Kidney capillary endothelial cell (primary cell): ENCODE measurements at places on chromosomes 12 and 14.

- DNase-seq: peak; percentile 65
Observed at GRCh38 chr12:1912580-1913376, 5.7 kb downstream of the CACNA2D4 start.

DNA sequence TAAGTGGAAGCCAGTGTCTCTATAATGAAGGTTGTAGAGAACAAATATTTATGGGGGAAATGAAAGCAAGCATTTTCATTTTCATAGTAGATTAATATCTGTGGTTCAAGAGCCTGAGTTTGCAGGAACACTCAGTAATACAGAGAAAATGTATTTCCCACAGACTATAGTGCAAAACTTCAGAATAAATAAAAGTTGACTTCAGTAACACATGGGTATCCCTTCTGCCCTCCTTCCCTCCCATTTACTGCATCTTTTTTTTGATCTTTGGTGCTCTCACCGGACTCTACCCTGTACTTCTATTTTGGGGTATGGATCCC, 75.3 kb upstream of the AMN1 start:
- DNase-seq: no peak

DNA sequence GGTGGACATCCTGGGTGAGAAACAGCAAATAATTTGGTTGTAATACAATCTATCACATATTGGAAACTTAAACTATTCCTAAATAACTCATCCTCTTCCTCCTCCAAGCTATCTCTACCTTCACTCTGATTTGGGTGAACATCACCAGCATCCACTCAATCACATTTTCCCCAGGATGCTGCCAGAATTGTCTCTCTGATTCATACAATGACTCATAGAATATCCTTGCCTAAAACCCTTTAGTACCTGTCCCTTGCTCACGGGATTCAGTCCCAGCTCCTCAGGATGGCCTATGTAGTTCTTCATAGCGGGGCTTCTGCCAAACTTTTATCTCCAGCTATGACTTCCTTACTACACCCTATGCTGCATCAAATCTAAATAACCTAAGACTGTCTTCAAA, 146.8 kb downstream of the EMP1 start:
- no peak for DNase-seq

DNA sequence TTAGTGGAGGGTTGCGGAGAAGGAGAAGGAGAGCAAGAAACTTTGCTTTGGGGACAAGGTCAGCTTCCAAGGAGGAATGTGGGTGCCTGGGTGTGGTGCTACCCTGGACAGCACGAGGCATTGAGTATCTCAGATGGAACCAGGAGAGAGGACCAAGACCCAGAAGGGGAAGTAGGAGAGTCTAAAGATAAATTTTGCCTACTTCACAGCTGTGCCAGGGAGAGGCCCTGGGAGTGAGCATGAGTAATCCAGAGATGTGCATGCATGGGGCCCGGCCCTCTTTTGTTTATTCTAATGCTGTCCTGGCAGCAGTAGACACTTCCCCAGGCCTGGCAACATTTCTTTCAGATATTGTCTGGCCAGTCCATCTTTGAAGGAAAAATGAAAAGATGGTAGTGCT, 49.5 kb upstream of the GNPNAT1 start:
- no peak for DNase-seq

- no peak for DNase-seq
Observed at GRCh38 chr12:93818488-93819049, 141.4 kb downstream of the CRADD start.

DNA sequence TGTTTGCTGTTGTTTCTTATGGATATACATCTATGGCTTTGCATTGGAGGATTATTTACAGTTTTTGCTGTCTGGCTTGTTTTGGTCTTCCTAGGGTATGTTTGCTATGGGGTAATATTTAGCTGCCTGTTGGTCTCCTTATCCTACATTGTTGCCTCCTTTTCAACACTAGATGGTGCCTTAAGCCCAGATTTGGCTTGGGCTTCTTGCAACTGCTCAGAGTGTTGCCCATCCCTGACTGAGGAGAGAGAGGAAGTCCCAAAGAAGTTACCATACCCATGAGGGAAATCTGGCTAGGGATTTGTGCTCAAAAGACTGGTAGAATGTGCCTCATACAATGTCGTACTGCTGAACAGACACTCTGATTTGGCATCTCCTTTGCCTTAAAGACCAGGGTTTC, 94.6 kb upstream of the MUCL1 start:
- DNase-seq: no peak

GRCh38 chr14:97687944-97688630, 890.9 kb downstream of the VRK1 start:
- no peak for DNase-seq

DNA sequence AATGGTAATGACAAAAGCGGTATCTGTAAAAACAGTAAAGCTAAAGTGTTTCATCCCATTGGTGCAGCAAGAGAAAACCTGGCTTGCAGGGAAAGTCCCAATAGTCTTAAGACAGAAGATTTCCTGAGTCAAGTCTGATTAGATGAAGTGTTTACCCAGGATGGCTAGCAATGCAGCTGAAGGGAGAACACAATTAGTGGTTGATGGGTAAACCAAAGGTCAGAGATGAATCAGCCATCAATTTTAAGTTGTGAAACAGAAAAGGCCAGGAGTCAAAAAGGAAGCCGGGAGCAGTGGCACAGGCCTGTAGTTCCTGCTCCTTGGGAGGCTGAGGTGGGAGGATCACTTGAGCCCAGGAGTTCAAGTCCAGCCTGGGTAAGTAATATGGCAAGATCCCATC, 52.6 kb downstream of the SEC23A start:
- DNase-seq: no peak

DNA sequence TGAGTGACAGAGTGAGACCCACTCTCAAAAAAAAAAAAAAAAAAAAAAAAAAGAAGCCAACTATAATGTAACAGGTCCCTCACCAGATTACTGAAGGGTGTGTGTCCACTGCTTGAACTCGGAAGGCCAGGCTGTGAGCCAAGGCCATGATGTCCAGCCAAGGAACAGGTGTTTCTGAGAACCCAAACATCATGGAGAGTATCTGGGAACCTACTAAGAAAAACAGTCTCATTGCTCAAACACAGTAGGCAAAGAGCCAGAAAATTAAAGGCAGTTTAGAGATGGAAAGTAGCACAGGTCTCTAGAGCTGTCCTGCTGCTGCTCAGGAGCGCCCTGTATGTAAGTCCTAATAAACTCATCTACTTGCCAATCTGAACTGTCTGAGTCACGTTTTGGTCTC, 12.5 kb upstream of the MAP4K5 start:
- no peak for DNase-seq

DNA sequence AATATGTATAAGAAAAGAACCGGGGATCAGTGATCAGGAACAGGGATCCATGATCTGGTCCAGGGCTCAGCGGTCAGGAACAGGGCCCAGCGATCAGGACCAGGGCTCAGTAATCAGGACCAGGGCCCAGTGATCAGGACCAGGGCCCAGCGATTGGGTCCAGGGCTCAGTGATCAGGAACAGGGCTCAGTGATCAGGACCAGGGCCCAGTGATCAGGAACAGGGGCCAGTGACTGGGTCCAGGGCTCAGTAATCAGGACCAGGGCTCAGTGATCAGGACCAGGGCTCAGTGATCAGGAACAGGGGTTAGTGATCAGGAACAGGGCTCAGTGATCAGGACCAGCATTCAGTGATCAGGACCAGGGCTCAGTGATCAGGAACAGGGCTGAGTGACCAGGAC, 56.3 kb downstream of the TMEM121 start:
- no peak for DNase-seq

GRCh38 chr12:99649551-99649950, 2.0 kb downstream of the GARIN6 start:
- DNase-seq: no peak

DNA sequence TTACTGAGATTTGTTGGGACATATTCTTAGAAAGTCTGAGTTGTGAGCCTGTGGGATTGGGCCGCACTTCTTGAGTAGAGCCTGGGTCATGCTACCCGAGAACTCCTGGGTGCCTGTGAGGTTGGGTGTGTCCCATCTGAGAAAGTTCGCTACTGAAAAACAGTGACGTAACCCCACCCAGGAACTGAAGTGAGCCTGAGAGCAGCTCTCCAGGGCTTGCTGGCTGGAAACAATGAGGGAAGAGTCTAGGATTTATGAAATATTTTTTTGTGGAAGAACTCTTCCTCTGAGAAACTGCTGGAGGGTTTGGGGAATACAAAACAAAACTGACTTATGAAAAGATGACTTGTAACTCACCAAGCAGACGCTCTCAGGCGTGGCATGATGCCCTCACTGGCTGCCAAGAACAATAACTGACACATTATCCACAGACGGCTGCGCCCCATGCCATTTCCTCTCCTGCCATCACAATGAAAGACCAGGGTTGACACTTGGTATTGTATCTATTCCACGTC, 69.2 kb downstream of the RASSF3 start:
- peak; percentile 80 for DNase-seq

DNA sequence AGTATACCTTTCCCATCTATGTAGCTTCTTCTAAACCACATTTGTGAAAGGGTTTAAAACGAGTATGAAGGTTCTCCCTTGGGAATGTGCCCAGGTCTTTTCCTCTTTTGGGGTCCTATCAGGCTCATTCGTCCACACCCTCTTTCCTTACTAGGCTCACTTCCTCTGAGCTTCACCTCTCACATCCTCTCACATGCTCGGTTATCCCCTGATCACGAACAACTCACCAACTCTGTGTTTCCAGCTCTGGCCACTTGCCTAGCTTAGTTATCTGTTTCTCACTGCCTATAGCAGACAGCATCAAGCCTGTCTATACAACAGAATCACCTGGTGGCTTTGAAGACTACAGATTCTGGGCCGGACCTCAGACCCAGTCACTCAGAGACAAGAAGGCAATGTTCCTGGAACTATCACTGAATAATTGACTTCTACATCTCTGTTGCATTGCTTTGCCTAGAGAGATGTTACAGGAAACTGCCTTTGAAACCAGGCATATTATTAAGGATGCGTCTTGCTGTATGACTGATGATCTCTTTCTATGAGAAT, 158.2 kb downstream of the FOXN3 start:
- DNase-seq: no peak

GRCh38 chr12:103924761-103925641, 5.2 kb upstream of the HSP90B1 start:
- DNase-seq: no peak

DNA sequence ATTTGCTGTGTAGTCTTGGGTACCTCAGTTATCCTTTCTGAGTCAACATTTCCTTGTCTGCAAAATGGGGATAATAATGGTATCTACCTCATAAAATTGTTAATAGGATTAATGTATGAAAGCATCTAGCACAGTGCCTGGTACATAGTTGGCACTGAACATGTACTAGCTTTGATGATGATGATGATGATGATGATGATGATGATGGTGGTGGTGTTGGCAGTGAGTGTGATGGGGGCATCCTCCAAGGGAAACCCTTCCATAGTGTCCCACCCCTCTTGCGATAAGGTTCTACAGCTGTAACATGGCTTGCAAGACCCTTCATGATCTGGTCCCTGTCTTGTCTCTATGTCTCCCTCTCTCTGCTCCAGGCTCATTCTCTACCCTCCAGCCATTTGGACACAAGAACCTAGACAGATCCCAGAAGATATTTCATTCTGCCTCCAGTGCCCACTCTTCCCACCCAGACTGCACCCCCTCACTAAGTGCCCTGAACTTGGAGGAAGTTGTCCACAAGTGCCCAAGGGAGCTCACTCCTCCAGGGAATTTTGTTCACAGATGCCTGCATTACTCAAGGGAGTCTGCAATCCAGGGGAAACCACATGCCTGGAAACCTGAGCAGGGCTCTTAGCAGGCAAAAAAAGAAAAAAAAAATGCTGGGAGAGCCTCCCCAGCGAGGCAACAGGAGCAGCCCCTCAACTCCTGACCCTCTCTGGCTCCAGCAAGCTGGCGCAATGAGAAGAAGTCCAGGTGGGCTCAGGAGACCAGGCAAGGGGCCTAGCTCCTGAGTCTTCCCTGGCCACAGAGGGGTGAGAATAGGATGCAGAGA, 10.1 kb upstream of the BDKRB1 start:
- no peak for DNase-seq

GRCh38 chr14:105502446-105503295, 11.6 kb downstream of the TEDC1 start:
- no peak for DNase-seq

- DNase-seq: no peak
Observed at GRCh38 chr14:23008831-23009230, 1.1 kb downstream of the C14orf93 start.

- DNase-seq: no peak
Observed at GRCh38 chr14:89702073-89702875, 252.3 kb downstream of the EFCAB11 start.

DNA sequence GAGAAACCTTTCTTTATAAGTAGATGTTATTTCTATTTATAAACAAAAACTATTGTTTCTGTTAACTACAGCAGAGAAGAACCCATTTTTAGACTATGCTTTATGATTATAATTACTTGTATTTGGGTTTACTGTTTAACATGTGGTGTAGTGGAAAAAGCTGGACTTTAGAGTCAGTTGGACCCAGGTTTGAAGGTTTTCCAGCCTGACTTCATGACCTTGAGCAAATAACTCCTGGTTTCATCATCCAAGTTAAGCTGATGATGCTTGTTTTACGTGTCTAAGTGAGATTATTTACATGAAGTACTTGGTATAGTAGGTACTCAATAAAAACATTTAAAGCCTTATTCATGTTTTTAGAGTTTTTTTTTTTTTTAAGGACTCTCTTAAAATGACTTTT, 221.8 kb upstream of the ARHGAP5 start:
- DNase-seq: no peak

- DNase-seq: peak; percentile 63
Observed at GRCh38 chr12:95143621-95144205, 70.3 kb upstream of the NR2C1 start.

DNA sequence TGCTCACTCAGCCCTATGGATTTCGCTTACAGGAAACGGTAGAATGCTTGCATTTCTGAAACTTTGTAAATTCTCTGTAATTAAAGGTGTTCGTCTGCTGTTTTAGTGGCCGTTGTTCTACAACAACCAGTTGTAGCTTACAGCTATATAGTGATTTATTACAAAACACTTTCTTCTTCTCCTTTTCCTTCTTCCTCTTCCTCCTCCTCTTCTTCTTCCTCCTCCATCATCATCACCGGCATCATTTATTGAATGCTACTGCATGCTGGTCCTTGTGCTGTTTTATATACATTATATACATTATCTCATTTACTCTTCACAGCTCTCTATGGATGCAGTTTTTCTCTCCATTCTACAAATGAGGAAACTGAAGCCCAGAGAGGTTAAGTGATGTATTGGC, 6.4 kb downstream of the ETV6 start:
- DNase-seq: no peak
